ENCODE measurements at places on chromosomes 1 and 21.

DNA sequence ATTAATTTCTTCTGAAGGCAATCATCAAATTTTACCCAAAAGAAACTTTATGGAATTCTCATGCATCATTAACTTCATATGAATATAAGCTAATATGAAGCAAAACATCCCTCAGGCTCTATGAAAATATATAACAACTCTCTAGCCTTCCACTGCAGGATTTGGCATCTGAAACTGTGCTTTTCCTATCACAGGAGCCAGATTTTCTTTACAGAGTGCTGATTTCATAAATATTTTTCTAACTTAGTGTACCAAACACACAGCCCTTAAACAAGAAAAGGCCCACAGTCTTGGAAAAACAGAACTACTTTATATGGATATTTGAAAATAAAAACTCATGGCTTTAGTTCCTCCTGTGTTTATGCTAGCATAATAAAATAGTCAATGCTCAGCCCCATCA is 559.5 kb upstream of the CHRM3 start:
- no peak for DNase-seq

DNA sequence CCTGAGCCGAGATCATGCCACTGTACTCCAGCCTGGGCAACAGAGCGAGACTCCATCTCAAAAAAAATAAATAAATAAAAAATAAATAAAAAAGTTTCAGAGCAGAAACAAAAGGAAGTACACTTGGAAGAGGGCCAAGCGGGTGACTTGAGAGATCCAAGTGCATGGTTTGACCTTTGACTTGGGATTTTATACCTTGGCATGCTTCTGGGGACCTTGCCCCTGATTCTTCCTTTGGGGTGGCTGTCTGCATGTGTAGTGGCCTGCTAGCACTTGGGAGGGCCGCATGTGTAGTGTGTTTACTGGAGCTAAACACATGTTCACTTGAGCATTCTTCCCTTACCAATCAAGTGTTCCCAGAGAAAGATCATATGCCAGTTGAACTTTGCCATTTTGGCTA is 114.0 kb downstream of the DTL start:
- no peak for DNase-seq

- peak; percentile 23 for DNase-seq
These were observed 28.0 kb upstream of the EVA1B start for GRCh38 chr1:36351227-36351977.

DNA sequence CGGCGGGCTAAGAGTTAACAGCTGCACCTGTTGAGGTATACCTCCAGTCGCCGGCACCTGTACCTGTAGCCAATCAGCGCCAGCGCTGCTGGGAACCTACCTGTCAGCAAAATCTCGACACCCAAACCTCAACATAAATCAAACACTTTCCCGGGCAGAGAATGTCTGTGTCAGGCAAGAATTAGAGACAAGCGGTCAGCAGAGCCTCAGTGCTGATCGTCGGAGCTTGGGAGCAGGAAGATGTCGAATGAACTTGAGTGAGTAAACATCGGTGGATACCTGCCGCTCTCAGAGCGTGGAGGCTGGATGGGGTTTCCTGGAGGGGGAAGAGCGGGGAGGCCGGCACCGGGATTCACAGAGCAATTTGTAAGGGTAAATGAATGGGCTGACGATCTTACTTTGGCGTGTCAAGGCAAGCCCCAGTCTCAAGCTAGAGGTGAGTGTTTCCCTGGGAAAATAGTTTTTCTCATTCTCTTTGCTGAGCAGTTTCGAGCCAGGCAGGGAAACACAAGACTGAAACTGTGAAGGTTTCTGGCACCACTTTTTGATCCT is at the start of gene GRHL3:
Gene GRHL3 (plus strand): TSS at position 46 of the 552 bp plus-strand sequence. CDS start 195 bp downstream, at position 241.
- no peak for DNase-seq

DNA sequence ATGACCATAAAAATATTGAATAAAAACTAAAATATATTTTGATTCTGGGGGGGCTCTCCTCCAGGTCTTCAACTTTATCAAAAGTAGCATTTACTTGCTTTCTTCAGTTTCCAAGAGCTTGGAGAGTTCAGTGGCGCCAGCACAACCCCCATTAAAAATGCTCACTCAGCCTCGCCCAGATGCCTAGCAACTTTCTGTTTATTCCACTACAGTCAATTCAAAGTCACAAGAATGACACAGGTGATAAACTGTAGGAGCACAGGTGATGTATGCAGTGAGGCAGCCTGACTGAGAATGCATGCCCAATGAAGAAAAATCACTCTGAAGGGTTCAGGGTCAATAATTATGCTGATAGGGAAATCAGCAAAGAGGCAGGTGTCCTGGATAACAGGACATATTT is 159.4 kb upstream of the ATP1B1 start:
- no peak for DNase-seq

GRCh38 chr1:112637254-112638109 is 17.9 kb downstream of the CAPZA1 start:
- DNase-seq = no peak

GRCh38 chr1:55696181-55696754 is 481.1 kb upstream of the USP24 start:
- no peak for DNase-seq

GRCh38 chr1:58996341-58997059 is 212.7 kb upstream of the JUN start:
- DNase-seq = no peak

- no peak for DNase-seq
These were observed 90.3 kb downstream of the SCMH1 start for GRCh38 chr1:41151846-41152245.

DNA sequence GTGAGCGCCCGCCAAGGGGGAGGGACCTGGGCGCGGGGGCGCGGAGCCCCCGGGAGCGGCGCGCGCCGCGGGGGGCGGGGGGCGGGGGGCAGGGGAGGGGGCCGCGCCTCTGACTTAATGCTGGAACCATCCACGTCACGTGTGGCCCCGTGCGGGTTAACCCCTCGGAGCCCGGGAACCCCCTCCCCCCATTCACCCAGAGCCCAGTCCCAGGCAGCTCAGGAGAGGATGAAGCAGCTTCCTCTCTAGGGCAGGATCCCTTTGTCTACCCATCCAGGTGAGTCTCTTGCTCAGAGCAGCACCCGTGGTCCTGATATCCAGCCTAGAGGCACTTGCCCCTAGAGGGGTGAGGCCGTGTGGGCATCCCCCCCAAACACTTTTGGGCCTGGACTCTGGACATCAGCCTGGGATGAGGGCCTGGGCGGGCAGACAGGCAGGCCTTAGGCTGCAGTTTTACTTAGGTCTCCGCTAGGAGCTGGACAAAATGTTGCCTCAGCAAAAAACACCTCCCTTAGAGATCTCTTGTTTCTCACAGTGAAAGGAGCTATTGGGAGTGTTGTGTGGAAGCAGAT is at the start of gene ALX3:
Gene ALX3 (minus strand): TSS at position 2 of the 572 bp plus-strand sequence. CDS start 60 bp downstream, outside the sequence.
- no peak for DNase-seq

GRCh38 chr1:154982341-154982740 is 803 bp upstream of the FLAD1 start:
- no peak for DNase-seq

DNA sequence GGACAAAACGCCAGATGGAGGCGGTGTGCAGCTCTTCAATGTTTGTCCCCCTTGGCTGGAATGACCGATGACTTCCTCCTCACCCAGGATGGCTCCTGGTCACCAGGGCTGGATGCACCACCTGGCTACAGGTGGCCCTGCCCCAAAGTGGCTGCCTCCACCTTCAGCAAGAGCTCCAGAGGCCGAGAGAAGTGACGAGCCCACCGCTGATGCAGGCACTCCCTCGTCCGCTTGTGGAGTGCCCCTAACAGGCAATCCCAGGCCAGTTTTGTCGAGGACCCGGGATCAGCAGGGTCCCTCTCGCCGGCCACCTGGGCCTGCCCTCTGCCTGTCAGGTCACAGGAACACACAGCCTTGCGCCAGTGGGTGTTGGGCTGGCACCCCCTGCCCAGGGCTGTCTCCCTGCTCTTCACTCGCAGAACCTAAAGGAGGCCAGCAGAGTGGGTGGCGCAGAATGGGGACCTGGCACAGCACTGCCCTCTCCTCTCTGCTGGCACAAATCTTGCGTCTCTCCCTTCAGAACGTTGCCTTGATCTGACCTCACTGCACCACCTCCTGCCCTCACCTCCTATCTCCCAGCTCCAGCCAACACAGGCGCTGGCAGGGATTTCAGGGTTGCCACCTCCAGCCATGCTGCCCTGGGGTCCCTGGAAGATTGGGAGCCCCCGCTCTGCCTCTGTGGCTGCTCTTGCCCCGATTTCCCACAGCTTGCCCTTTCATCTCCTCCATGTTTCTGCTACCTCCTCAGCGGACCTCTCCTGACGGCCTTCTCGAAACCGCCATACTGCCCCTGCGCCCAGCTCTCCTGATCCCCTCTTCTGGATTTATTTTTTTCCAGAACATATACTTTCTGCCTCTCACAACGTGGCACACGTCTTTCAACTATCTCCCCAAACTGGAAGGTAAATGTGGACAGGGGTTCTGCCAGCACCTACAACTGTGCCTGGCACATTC is 38.6 kb downstream of the SLC45A1 start:
- DNase-seq = no peak
